ENCODE measurements at places on chromosomes 5 and 9.

DNA sequence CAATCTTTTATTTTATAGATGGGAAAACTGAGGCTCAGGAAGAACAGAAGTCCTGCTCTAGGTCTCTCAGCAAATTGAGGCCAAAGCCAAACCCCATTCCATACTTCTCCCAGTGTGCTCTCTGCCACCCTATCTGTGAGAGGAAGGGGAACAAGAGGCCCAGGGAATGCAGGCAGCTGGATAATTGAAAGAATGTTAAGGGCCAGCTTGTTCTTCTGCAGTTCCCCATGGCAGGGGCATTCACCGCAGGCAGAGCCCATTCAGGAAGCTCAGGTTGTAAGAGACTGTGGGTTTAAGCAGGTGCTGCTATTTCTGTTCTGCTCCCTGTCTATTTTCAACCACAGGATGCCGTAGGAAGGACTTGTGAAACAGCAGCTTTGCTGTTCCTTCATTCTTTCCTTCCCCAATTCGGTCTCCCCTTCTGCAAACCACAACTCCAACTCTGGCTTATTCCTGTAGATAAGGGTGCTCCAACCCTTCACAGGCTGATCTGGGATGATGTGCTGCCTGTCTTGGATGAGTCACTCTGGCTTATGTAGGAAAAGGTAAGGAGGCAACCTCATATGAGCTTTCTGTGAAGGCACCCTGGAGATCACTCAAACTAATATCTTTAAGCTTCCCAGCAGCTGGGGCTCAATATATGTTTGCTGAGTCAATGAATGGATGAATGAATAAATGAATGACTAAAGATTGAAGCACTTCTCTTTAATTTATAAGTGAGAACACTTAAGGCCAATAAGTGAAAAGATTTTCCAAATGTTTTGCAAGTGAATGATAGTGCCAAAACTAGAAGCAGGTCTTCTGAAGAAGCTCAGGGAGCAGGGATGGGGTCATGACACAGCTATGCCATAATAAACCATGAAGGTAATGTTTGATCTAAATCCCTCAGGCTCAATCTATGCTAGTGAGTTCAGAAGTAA is 377.6 kb downstream of the BRINP1 start:
- DNase-seq, result no peak

GRCh38 chr5:1765880-1766235 is 33.8 kb downstream of the MRPL36 start:
- DNase-seq, result no peak

- DNase-seq, result no peak
These were observed 139.0 kb upstream of the CDH6 start for GRCh38 chr5:31054453-31054852.

- DNase-seq, result no peak
These were observed 3.2 kb upstream of the NRARP start for GRCh38 chr9:137305060-137305797.

- DNase-seq, result no peak
These were observed 4.4 kb upstream of the SPTLC1 start for GRCh38 chr9:92119586-92119985.

DNA sequence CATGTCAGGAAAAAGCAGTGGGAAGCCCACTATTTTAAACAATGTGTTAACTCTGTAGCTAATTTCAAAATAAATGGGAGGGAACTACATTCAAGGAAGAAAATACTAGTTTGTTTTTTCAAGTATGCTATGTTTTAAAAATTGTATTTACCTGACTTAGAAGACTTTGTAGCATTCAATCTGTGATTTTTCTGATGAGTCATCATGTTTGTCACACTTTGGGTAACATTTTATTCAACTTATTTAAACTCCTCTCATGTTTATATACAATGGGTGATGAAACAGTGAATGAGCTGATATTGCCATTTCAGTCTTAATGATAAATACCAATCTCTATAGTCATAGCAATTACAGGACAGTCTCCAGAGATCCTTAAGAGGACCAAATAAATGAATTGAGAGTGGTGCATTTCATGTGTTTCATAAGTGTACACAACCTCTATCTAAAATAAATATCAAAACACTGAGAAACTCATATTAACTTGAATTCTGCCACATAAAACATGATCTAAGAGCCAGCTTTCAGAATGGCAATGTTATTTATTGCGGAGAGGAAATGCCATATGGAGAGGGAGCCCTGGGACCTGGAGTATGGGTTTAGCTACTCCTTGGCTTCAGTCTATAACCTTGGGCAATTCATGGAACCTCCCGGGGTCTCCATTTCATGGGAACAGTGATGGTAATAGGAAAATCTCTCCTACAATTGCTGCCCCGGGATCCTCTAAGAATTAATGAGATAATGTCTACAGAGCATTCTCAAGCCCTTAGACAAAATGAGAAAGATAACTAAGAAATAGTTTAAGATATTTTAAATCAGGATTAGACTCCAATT is 913.9 kb downstream of the TLE4 start:
- DNase-seq, result no peak

GRCh38 chr9:72817413-72817812 is 135.4 kb downstream of the ALDH1A1 start:
- no peak for DNase-seq

- DNase-seq, result no peak
These were observed 47.7 kb downstream of the AMBP start for GRCh38 chr9:114030364-114030763.

GRCh38 chr9:137723783-137724445 is 105.1 kb downstream of the EHMT1 start:
- no peak for DNase-seq

GRCh38 chr5:103624675-103625074 is 62.1 kb upstream of the NUDT12 start:
- DNase-seq, result no peak

- DNase-seq, result no peak
These were observed 45.5 kb upstream of the RNU6ATAC start for GRCh38 chr9:134209731-134210311.

GRCh38 chr5:55927861-55928655 is 66.7 kb downstream of the IL6ST start:
- DNase-seq, result no peak

DNA sequence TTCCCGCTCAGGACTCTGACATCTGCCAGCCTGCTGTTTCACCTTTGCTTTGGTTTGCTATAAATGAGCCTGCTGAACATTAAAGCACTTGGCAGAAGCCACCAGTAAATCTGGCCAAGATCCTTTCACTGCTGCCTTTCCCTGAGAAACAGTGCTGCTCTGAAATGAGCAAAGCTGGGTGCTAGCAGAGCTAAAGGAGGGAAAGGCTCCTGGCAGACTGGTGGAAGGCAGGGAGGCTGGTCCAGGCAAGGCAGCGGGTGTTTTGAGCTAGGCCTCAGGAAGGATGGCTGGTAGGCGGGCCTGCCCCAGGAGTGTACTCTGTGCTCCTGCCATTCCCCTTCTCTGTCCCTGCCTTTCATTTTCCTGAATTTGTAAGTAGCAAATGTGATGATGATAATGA is 52.5 kb upstream of the PTGS1 start:
- DNase-seq, result no peak

DNA sequence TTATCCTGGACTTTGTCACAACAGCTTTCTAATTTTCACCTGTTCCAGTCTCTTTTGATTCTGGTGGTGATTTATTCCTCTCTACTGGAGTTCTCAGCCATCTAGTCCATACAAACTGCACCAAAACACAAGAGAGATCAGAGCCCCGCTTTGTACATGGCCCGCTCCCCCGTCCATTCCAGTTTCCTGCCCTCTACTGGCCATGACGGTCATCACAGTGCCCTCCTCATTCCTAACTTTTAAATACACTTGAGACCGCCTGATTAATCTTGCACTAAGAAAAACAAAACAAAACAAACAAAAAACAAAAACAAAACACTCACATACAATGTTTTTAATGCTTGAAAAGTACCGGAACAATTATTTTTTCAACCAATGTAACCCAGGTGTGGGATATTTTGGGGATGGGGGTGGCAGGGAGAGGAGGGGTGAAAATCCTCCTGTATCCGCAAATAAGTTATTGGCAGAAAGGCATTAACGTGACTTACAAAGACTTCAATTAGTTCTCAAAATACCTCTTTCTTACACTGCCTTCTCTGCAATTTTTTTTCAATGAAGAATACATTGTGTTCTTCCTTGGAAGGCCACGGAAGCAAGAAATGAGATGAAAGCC is 84.8 kb upstream of the PAM start:
- no peak for DNase-seq

DNA sequence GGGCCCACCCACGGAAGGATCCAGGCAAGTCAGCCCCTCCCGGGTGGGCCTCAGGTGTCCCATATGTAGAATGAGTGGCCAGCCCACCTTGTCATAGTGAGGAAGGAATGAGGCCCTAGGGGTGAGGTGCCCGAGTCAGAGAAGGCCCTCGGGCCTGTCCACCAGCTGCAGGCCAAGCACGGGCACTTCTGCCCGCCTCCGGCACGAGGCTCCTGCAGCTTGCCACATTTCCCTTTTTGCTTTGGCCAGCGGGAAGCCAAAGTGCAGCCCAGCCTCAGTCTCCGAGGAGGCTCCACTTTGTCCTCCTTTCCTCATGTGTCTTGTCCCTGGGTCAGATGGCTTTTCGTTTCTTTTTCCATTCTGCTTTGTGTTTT is 72.9 kb downstream of the PSMB7 start:
- DNase-seq, result no peak

DNA sequence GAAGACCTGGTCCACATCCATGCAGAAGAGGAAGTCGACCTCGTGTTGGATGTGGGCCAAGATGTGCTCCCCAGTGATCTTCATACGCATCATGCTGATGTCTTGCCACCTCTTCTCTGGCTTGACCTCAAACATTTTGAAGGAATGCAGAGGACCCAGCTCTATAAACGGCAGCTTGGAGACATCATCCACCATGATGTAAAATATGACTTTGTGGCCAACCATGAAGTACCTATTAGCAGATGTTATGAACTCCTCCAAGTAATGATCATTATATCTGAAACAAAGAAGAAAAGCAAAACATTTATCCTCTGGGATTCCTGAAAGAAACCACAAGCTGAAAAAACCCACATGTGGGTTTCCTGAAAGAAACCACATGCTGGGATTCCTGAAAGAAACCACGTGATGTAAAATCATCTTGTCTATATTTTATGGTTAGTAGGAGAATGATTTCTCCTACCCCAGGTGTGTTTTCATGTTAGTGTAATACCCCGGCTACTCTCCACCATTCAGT is 52.3 kb downstream of the GGTA1 start:
- DNase-seq, result no peak

DNA sequence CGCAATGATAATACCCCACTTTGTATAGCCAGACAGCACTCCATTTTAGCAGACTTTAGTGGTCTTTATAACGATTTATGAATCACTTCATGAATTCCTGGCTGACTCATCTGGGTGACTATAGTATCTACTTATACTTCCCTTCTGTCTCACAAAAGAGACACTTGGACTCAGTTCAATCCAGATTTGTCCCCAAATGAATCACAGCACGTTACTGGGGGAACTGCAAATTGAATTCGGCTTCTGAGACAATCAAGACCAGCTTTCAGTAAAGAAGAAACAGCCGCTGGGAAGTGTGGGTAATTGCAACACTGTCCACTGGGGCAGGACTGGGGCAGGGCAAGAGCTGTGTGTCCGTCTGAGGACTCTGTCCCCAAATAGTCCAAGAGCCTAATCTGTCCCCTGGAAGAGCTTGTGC is 337.3 kb upstream of the RFX3 start:
- DNase-seq, result no peak

GRCh38 chr5:106543330-106543729 is 1127.4 kb downstream of the EFNA5 start:
- DNase-seq, result no peak

DNA sequence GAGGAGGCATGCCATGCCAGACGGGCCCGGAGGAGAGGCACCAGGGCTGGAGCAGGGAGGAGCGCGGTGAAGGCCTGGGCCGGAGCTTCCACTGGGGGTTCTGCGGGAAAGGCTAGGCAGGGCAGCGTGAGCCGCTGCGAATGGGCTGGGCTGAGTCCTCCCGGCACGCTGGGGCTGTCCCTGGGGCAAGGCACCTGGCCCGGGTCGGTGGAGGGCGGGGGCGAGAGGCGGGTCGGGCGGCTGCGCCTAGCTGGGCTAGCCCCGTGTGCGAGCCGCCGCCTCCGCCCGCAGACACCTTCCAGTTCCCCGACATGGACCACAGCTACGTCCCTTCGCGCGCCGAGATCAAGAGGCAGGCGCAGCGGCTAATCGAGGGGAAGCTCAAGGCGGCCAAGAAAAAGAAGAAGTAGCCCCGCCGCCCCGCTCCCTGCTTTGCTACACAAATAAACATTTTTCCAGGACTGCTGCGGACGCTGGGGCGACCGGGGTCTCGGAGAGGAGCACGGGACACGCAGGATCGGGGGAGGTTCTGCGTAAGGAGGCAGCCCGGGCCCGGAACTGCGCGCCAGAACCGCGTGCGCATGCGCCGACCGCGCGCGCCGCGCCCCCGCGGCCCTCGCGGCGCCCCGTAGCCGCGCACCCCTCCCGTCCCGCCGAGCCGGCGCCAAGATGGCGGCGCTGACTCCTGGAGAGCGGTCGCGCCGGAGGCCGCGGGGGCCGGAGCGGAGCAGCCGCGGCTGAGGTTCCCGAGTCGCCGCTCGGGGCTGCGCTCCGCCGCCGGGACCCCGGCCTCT is at the start of gene RABL6:
TSS of gene RABL6 (plus strand) at position 668 of the 794 bp plus-strand sequence. CDS start 249 bp downstream, outside the sequence.
- no peak for DNase-seq

DNA sequence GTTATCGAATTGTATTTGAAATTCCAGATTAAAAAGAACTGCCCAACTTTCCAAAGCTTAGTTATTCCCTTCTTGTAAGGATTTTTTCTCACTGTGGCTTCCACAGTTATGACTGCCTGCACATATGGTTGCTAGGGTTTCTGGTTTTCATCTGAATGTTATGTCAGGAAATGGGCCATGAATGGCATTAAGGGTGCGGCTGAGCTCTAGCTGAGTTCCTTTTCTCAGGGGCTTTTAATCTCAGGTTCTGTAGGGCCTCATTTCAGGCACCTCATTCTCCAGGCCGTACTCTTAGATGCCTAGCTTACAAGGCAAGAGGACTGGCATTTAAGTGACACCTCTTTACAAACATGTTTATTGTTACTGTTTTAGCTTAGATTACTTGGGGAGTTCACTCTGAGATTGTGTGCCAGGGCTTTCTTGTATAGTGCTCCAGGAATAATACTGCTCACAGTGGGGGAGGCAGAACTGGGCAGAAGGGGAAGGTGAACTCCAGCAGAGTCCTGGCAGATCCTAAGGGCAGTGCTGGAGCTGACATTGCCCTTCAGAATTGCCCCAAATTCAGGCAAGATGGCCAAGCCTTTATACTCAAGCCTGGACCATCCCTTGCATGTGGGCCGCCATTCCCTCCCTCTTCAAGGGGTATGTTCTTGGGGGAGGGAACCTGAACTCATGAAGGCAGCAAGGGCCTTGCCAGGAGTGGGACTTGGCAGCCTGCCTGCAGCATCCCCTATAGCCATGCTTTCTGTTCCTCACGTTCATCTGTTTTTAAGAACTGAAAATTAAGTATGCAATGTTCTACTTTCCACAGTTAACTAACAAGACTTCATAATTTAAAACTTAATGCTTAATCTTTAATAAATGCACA is 111.5 kb downstream of the KDM4C start:
- no peak for DNase-seq

GRCh38 chr9:108579757-108580439 is 275.9 kb downstream of the ACTL7B start:
- no peak for DNase-seq

GRCh38 chr5:63125862-63126261 is 547.2 kb downstream of the LRRC70 start:
- no peak for DNase-seq

All from urinary bladder (tissue), 4 donors.